Karpas-422 (cell line): ENCODE measurements at places on chromosomes 12 and 14. TPM values are rescaled to one million over a fixed set of nuclear protein-coding genes. Genes with fewer than 3 reads are reported as not detected.

The RASSF9 gene
- not detected in 2 replicates for total RNA-seq

DNA sequence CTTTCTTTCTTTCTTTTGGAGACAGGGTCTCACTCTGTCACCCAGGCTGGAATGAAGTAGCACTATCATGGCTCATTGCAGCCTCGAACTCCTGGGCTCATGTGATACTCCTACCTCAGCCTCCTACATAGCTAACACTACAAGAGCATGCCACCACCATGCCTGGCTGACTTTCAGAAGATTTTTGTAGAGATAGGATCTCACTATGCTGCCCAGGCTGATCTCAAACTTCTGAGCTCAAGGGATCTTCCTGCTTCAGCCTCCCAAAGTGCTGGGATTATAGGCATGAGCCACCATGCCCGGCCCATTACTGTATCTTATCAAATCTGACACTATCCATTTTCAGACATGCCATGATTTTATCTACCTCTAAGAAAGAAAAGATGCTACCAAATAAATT is 31.6 kb downstream of the NDUFA12 start:
- DNase-seq, result no peak
- no peak overlapping the region for H3K4me3 ChIP-seq
- H3K27ac ChIP-seq, result no peak overlapping the region
- peaks cover 20% of the 10 kb centered on the region; the same call in 1 of the 2 replicates for H3K36me3 ChIP-seq

GRCh38 chr12:88237954-88238353 is 95.8 kb downstream of the TMTC3 start:
- no peaks in the 10 kb centered on the region for H3K4me1 ChIP-seq
- no peaks in the 10 kb centered on the region for H3K27me3 ChIP-seq
- H3K36me3 ChIP-seq, result no peaks in the 10 kb centered on the region
- no peak overlapping the region for H3K4me3 ChIP-seq
- no peak overlapping the region for H3K27ac ChIP-seq

The HOXC9 gene
- not detected in 2 replicates for total RNA-seq

DNA sequence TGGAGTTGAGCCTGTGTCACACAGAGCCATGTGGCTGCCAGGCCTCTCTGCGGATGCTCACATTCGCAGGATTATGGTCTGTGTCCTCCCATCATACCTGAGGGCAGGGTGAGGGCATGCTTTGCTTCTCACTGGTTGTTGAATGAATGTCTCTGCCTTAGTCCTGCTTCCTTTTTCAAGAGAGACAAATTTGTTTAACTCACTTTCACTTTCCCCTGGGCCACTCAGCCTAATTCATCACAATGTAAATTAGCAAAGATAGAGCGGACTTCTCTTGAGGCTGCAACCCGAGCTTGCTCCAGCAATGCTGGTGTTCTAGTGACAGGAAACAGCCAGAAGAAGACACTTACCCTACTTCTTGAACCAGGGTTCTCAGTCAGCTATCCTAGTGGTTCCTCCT is 35.5 kb upstream of the PAX9 start:
- H3K36me3 ChIP-seq, result no peaks in the 10 kb centered on the region; the same call in 1 of the 2 replicates
- H3K4me3 ChIP-seq, result peak overlapping the region; percentile 45; the same call in 1 of the 2 replicates
- peaks cover 35% of the 10 kb centered on the region for H3K4me1 ChIP-seq
- peak overlapping the region; percentile 88 for H3K27ac ChIP-seq
- peak; percentile 98 for DNase-seq

- no peak for DNase-seq
- no peak overlapping the region for H3K27ac ChIP-seq
- H3K36me3 ChIP-seq, result peaks cover 59% of the 10 kb centered on the region
- H3K4me3 ChIP-seq, result no peak overlapping the region
Observed at GRCh38 chr12:57514720-57515407, 5.5 kb downstream of the DDIT3 start.

GRCh38 chr12:33988197-33988805 is 34.0 kb upstream of the ALG10 start:
- no peaks in the 10 kb centered on the region for H3K27me3 ChIP-seq
- H3K27ac ChIP-seq, result no peak overlapping the region
- H3K4me3 ChIP-seq, result no peak overlapping the region
- DNase-seq, result no peak

- H3K27ac ChIP-seq, result no peak overlapping the region
- no peak overlapping the region for H3K4me3 ChIP-seq
- H3K27me3 ChIP-seq, result no peaks in the 10 kb centered on the region
- no peaks in the 10 kb centered on the region for H3K36me3 ChIP-seq
Observed at GRCh38 chr14:52801014-52801712, 9.8 kb upstream of the GNPNAT1 start.

GRCh38 chr12:105820429-105821125 is 318.2 kb downstream of the NUAK1 start:
- no peaks in the 10 kb centered on the region for H3K4me1 ChIP-seq
- no peak overlapping the region for H3K27ac ChIP-seq
- H3K27me3 ChIP-seq, result no peaks in the 10 kb centered on the region
- H3K36me3 ChIP-seq, result no peaks in the 10 kb centered on the region
- DNase-seq, result no peak

DNA sequence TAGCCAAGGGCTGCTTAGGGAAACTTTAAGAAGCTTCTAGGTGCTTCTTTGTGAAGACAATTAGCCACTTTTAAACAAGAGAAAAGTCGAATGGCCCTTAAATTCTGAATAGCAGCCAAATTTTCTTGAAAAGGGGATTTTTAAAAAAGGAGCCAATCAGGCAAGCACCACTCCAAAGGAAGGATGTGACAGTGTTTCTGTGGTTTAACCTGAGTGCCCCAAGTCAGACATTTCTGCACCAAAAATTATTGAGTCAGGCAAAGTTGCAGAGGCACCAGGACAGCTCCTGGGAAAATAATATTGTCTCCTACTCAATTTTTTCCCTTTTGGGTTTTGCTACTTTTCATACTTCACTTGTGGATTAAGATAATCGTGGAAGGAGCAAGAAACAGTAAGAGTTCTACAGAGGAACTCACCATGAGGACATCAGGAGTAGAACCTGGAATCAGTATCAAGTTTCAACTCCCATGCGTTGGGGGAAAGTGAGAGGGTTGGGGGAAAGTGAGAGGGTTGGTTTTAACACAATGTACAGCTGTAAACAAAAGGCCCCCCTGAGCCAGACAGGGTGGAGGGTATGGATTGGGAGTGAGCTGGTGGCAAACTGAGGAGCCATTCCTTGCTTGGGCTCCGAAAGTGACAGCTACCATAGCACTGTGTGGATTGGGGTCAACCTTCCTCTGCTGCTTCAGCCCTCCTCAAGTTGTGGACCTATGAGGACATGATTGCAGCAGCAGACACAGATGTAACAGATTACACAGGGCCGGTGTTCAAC is 90.8 kb downstream of the SLC38A1 start:
- H3K27me3 ChIP-seq, result no peaks in the 10 kb centered on the region
- H3K4me1 ChIP-seq, result peaks cover 46% of the 10 kb centered on the region
- DNase-seq, result no peak
- H3K36me3 ChIP-seq, result peaks cover under 1% of the 10 kb centered on the region; the same call in 1 of the 2 replicates
- no peak overlapping the region for H3K4me3 ChIP-seq

The KRT75 gene
- total RNA-seq, result not detected in 2 replicates

- no peak for DNase-seq
- no peak overlapping the region for H3K27ac ChIP-seq
- no peak overlapping the region for H3K4me3 ChIP-seq
Observed at GRCh38 chr14:45757655-45758054, 504.7 kb upstream of the MIS18BP1 start.

- peaks cover 23% of the 10 kb centered on the region for H3K4me1 ChIP-seq
- no peaks in the 10 kb centered on the region; the same call in 1 of the 2 replicates for H3K36me3 ChIP-seq
- no peak overlapping the region for H3K4me3 ChIP-seq
- no peaks in the 10 kb centered on the region for H3K27me3 ChIP-seq
Observed at GRCh38 chr12:124398578-124399227, 103.8 kb downstream of the RFLNA start.

The HECTD1 gene
- 314 and 317 TPM in 2 replicates for total RNA-seq

GRCh38 chr14:34056046-34056445 is 105.2 kb upstream of the EGLN3 start:
- no peak overlapping the region for H3K27ac ChIP-seq
- DNase-seq, result no peak
- no peaks in the 10 kb centered on the region for H3K27me3 ChIP-seq
- no peaks in the 10 kb centered on the region for H3K4me1 ChIP-seq
- H3K36me3 ChIP-seq, result no peaks in the 10 kb centered on the region

The ACAD10 gene
- 36.9 and 38.9 TPM in 2 replicates for total RNA-seq

GRCh38 chr12:22409377-22410164 is 75.1 kb upstream of the ST8SIA1 start:
- H3K4me1 ChIP-seq, result no peaks in the 10 kb centered on the region
- H3K36me3 ChIP-seq, result no peaks in the 10 kb centered on the region
- H3K4me3 ChIP-seq, result no peak overlapping the region

DNA sequence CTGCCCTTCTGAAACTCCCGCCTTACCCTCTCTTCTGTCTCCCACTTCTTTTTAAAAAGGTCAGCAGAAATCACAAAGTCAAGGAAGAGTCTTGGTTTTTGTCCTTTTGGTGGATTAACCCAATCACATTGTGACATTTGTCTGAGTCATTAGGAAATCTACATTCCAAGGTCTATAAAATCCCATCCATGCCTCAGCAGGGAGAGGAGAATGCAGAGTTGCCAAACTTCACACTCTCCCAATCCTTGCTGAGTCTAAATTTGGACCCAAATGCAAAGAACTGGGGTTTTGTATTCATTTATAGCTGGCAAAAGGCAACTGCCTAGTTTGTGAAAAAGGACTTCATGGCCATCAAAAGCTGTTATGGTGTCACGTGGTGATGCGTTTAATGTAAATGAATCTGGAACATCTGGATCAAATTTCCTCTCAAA is 67.9 kb downstream of the TMEM30B start:
- H3K36me3 ChIP-seq, result no peaks in the 10 kb centered on the region
- H3K4me3 ChIP-seq, result no peak overlapping the region
- H3K27ac ChIP-seq, result no peak overlapping the region
- no peaks in the 10 kb centered on the region for H3K27me3 ChIP-seq

The AVPR1A gene
- total RNA-seq, result not detected in 2 replicates

- no peak overlapping the region for H3K4me3 ChIP-seq
- peaks cover 28% of the 10 kb centered on the region for H3K4me1 ChIP-seq
- no peaks in the 10 kb centered on the region for H3K27me3 ChIP-seq
- no peaks in the 10 kb centered on the region for H3K36me3 ChIP-seq
Observed at GRCh38 chr12:724194-724855, 28.1 kb upstream of the WNK1 start.

DNA sequence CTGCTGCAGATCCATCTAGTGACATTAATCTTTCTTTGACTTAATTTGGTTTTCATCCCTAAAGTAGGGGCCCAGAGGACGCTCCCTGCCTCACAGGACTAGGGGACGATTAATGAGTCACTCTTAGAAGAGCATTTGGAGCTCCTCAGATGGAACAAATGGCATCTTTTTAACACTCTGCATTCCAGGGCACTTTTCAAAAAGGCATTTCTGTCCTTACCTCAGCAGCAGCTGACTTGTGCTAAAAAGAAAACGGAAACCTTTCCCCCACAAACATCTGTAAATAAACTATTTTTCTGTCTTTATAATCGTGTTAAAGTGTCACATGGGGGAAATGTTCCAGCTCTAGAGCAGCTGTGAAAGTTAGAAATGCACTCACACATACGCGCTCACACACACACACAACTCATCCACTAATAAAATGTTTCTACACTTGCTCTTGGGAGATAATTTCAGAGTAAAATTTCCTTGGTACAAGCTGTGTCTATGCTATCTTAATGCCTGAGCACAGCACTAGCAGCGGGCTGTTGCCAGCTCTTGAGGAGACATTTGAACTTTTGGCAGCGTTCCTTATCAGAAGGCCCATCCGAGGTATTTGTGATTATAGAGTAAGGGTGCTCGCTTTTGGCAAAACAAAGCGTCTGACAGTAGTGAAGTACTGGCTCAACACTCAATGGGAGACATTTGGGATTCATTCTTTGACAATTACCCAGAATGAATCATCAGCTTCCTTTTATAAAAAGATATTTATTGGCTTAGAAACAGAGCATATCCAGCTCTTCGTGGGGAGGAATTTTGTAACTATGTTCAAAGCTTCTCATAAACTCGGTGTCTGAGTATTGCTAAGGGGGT is 141.3 kb downstream of the PLXNC1 start:
- no peaks in the 10 kb centered on the region for H3K36me3 ChIP-seq
- H3K4me1 ChIP-seq, result no peaks in the 10 kb centered on the region
- no peak overlapping the region for H3K27ac ChIP-seq
- H3K4me3 ChIP-seq, result no peak overlapping the region
- no peaks in the 10 kb centered on the region for H3K27me3 ChIP-seq
- no peak for DNase-seq

- H3K4me3 ChIP-seq, result no peak overlapping the region
- no peak overlapping the region for H3K27ac ChIP-seq
- H3K27me3 ChIP-seq, result no peaks in the 10 kb centered on the region
- H3K4me1 ChIP-seq, result no peaks in the 10 kb centered on the region
- H3K36me3 ChIP-seq, result no peaks in the 10 kb centered on the region
Observed at GRCh38 chr12:80200414-80200813, 101.1 kb downstream of the OTOGL start.

- no peak for DNase-seq
- no peaks in the 10 kb centered on the region for H3K4me1 ChIP-seq
- H3K27me3 ChIP-seq, result no peaks in the 10 kb centered on the region
- no peak overlapping the region for H3K27ac ChIP-seq
- no peak overlapping the region for H3K4me3 ChIP-seq
Observed at GRCh38 chr14:102472791-102473150, 36.8 kb downstream of the ANKRD9 start.

DNA sequence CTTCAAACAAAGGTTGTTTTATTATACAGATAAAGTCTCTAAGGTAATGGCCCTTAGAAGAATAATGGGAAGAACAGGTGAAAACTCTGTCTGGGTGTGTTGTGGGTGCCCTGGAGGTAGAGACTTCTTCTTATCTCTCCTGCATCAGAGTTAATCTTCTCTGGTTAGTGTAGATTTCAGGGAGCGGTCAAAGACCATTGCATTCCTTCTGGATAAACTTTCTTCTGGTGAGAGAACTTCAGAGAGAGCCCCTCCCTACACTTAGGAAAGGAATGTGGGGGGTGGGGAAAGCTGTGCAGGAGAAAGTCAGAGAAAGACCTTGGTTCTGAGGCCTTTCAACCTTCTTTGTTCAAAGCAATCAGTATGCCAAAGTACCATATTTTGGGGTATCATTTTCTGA is 658.5 kb downstream of the DIO2 start:
- no peak for DNase-seq
- H3K4me1 ChIP-seq, result no peaks in the 10 kb centered on the region
- no peak overlapping the region for H3K4me3 ChIP-seq
- no peaks in the 10 kb centered on the region for H3K27me3 ChIP-seq
- no peak overlapping the region for H3K27ac ChIP-seq

GRCh38 chr12:121610239-121611149 is 15.8 kb upstream of the ORAI1 start:
- H3K27ac ChIP-seq, result no peak overlapping the region
- DNase-seq, result no peak
- no peaks in the 10 kb centered on the region for H3K27me3 ChIP-seq
- no peaks in the 10 kb centered on the region for H3K36me3 ChIP-seq
